Activated CD4-positive, alpha-beta T cell treated with anti-CD3 and anti-CD28 coated beads, Interleukin-2, Interleukin-6, amounts not matched to agents 100 ng/mL and 50 ng/mL, durations not matched to agents 16 hours and 8 hours (primary cell): ENCODE measurements at places on chromosomes 4 and X.

DNA sequence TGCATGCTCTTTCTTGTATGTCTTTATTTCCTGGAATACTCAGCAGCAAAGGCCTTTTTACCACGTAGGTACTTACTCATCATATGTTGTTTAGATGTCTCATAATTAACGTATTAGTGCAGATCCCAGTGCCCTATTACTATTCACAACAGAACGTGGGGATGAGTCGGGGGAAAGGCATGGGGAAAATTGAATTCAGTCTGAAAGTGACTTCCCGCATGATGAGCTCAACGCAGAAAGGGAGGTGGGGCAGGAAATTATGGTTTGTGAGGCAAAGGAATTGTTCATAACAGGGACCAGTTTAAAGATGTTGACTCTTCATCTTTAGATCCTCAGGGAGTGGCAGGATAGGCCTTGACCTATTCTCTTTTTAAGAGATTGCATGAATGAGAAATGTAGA, 2.0 kb upstream of the TMPRSS11D start:
- DNase-seq, result no peak

GRCh38 chrX:45232139-45232538, 31.5 kb upstream of the DIPK2B start:
- DNase-seq, result no peak

DNA sequence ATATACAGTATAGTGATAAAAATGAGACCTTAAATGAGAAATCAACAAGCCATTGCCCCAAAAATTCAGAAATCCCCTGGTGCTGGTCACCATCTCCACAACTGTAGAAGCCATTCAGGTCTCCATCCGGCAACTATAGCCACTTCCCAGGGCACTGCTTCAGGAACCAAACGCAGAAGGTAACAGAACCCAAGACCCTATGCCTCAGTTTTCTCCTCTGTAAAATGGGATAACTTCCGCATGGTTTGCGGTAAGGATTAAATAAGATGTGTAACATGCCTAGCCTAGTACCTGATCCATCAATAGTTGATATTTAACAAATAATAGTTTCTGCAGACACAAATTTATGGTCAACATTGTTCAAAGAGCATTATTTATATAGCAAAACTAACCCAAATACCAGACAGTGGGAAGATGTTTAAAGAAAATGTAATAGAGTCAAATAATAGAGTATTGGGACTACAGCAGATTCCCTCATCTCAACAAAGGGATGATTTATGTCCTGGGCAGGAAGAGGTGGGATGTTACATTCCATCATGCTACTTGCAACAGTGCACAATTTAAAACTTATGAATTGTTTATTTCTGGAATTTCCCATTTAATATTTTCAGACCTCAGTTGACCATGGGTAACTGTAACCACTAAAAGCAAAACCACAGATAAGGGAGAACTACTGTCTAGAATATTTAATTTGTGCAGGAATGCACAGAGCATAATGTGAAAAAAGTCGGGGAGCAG, 30.0 kb downstream of the IRF2 start:
- DNase-seq, result no peak

- DNase-seq, result no peak
Observed at GRCh38 chr4:21802406-21802805, 146.2 kb downstream of the KCNIP4 start.

GRCh38 chr4:175770555-175770954, 41.5 kb downstream of the GPM6A start:
- no peak for DNase-seq

- no peak for DNase-seq
Observed at GRCh38 chr4:80101071-80101791, 28.2 kb upstream of the ANTXR2 start.

GRCh38 chr4:21191317-21191716, 491.1 kb downstream of the PACRGL start:
- DNase-seq, result no peak

- DNase-seq, result no peak
Observed at GRCh38 chrX:9824554-9824953, 38.3 kb downstream of the SHROOM2 start.

GRCh38 chrX:148371291-148371690, 129.1 kb upstream of the AFF2 start:
- DNase-seq, result no peak

DNA sequence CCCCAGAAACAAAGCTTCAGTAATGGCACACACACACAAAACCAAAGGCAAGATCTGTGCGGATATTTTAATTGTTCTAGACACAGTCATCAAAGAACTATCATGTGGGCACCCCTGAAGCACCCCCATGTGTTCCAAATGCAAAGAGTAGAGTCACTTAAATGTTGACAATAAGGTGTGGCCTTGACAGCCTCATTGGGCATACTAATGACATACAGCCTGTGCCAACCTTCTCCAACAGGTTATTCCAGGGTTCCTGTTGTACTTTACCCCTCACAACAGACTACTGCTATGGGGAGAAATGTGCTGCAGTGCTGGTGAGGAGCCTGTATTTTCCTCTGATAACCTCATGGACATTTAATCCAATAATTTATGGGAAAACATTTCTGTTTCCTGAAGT, 29.8 kb upstream of the CT47C1 start:
- DNase-seq, result no peak

- no peak for DNase-seq
Observed at GRCh38 chrX:37986893-37987292, 19.5 kb upstream of the SYTL5 start.

- no peak for DNase-seq
Observed at GRCh38 chrX:132394591-132394990, 94.2 kb downstream of the MBNL3 start.

GRCh38 chr4:17688011-17688441, 73.6 kb downstream of the MED28 start:
- no peak for DNase-seq

DNA sequence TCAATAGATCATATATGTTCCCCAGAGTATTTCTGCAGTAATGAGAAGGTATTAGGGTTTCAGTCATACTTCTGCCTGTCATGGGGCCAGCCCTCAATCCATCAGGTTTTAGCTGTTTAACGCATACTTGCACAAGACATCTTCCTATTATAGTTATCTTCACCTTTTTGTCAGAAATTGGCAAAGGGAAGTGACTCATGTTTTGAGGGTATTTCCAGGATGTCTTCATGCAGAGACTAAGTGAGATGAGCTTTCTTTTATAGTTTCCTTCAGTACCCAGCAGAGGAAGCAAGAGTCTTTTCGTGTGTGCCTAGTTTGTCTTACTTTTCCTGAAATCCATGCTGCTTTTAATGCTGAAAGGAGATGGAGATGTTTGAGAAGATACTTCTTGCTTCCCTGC, 9.5 kb downstream of the CSTF2 start:
- peak; percentile 78 for DNase-seq

DNA sequence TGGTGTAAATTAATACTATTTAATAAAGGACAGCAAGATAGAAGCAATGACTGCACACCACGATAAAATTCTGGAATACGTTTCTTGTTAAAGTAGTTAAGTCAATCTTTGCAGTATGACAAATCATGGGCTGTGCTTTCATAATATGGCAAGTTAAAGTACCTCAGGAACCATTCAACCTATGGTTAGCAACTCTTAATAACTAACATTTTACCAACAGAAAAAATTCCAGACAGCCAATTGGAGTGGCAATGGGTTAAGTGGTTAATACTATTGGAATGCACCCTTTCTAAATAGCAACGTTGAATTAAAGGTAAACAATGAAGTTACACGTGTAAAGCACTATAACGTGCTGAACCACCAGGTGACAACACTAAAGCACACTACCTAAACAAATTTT, 72.4 kb upstream of the ZCCHC13 start:
- DNase-seq, result no peak

- no peak for DNase-seq
Observed at GRCh38 chrX:21781525-21781924, 23.6 kb upstream of the SMPX start.

DNA sequence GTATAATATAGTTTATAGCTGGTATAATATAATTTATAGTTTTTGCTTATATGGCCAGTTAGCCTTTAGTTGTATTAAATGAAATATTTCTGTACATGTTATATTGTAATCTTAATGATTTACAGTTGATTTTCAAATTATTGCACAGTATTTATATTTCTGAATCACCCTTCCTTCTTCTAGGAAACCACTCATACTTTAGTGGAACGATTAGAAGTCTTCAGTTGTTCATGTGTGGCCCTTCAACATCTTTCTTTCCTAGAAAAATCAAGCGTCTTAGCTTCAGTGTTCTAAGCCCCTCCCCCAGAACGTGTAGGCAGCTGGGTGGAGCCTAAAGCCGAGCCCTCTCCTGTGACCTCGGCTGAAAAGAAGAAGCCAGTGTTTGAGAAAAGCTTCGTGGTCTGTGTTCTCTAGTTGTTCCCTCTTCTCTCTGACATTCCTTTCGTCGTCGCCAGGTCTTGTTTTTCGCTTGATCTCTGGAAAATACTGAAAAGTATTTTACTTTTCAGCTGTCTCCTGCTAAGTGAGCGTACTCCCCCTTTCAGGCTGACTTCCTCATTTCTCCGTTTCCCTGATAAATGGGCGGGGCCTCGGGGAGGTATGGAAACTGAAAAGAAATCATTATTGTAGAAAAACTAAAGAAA, at the start of gene C4orf33:
Gene C4orf33 (plus strand): TSS at position 342 of the 644 bp plus-strand sequence. CDS start 6,459 bp downstream, outside the sequence.
- peak; percentile 85 for DNase-seq

DNA sequence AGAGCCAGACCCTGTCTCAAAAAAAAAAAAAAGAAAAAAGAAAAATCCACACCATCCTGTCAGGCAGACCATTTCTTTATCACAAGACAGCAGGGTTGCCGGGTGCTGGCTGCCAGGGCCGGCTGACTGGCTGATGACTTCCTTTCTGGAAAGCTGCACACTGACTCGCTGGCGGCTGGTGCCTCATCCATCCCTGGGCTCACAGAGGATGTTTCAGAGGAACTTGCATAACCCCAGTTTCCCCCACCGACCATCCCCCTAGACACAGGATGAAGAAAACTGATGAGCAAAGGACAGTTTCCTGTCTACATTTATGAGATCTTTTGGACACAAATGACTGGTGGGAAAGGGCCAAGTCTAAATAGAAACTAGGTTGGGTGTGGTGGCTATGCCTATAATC, 14.1 kb downstream of the HPSE start:
- DNase-seq, result peak; percentile 63

GRCh38 chrX:104343428-104344129, 88.8 kb upstream of the ESX1 start:
- peak; percentile 69 for DNase-seq

DNA sequence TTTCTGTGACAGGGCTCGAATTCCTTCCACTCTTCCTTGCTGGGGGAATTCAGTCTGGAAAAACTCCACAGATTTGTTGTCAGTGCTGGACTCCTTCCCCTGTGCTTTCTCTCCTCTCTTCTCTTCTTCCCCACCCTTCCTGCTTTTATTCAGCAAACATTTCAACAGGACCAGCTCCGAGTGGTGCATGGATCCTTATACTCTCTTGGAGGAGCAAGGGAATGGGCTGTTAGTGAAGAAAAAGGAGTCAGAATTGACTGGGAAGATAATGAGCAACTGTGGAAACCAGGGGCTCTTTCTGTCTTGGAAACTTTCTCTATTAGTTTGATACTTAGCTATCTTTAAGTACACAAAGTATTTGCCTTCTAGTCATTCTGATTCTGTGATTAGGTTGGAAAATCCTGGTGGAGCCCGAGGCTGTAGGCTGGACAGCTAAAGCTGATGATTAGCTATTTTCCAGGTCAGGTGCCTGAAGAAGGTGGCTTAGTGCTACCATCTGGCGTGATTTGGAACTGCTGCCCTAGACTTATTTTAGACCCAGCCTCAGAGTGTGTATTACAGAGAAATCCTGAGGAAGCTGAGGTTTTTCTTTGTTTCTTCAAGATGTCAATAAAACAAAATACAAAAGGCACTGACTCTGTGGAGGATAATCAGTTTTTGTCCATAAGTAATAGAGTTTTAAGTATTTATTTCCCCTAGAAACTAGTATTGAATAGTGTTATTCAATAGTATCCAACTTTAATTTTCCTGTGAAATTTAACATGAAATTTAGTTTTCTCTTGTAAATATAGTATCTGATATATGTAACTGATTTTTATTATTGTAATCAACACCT, 38.4 kb downstream of the NAP1L5 start:
- DNase-seq, result peak; percentile 30

GRCh38 chr4:20666012-20666860, 34.0 kb upstream of the PACRGL start:
- no peak for DNase-seq

GRCh38 chr4:146105464-146105863, 70.1 kb upstream of the LSM6 start:
- DNase-seq, result peak; percentile 26

GRCh38 chrX:71111141-71111843, at the start of gene IL2RG:
TSS of gene IL2RG (minus strand) at chrX:71111577. CDS start at chrX:71111539, 38 bp downstream.
- peak; percentile 93 for DNase-seq

- no peak for DNase-seq
Observed at GRCh38 chrX:98459669-98460068, 1576.0 kb downstream of the RPA4 start.

DNA sequence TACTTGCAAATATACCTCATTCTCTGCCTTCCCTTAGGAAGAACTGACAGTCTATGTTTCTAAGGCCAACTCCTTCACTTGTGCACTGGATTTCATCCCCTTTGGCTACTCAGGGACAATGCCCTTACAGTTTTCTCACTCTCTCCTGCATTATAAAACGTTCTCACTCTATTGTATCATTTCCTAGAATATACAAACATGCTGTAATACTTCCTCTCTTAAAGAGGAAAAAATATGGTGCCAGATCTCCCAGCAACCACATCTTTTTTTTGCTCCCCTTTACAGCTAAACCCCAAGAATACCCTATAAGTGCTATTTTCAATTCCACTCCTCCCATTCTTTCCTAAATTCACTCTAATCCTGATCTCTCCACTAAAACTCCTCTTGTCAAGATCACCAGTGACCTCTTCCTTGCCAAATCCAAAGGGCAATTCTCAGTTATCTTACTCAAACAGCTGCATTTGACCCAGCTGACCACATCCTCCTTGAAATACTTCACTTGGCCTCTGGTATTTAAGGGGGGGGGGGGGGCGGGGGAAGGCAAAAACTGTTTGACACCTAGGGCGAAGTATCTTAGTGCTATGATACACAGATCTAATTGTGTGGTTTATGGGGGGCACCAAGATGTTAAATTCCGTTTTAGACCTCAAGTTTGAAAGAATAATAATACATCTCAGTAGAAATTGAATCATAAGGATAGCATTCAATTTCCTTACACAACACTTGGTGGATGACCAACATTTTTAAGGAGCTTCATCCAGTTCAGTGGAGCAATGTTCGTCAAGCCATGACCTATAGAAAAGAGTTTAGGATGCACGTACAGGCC, 1.6 kb downstream of the RCHY1 start:
- peak; percentile 34 for DNase-seq

GRCh38 chr4:174549721-174550120, 27.4 kb upstream of the HPGD start:
- no peak for DNase-seq

GRCh38 chr4:181858741-181859140, 384.5 kb upstream of the TENM3 start:
- no peak for DNase-seq

- no peak for DNase-seq
Observed at GRCh38 chr4:2858451-2859217, 15.0 kb downstream of the ADD1 start.

DNA sequence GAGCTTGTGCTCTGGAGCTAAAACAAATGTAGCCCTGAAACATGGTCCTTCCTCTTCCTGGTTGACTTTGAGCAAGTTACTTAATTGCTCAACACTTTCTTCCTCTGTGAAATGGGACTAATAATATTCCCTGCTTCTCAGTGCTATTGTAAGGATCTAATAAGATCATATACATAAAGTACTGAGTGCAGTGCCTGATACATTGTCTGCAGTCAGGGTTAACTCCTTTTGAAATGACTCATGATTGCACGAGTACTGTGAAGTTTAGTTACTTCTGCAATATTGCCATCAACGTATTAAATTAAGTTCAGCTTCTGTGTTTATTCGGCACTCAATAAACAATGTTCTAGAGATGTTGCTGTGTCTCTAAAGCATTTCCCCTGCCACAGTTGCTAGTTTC, 91.8 kb upstream of the HPRT1 start:
- no peak for DNase-seq

GRCh38 chr4:6767386-6767747, 15.2 kb upstream of the KIAA0232 start:
- DNase-seq, result no peak
